T1000 (cell line): ENCODE measurements at places on chromosomes 7 and 10.

GRCh38 chr10:8014649-8015048 is 39.8 kb upstream of the GATA3 start:
- DNase-seq, result no peak

GRCh38 chr10:61284222-61284890 is 168.8 kb downstream of the TMEM26 start:
- no peak for DNase-seq

GRCh38 chr7:21548491-21548890 is 5.7 kb downstream of the DNAH11 start:
- DNase-seq, result peak; percentile 3

- DNase-seq, result no peak
These were observed 258.6 kb upstream of the TCERG1L start for GRCh38 chr10:131569851-131570715.

DNA sequence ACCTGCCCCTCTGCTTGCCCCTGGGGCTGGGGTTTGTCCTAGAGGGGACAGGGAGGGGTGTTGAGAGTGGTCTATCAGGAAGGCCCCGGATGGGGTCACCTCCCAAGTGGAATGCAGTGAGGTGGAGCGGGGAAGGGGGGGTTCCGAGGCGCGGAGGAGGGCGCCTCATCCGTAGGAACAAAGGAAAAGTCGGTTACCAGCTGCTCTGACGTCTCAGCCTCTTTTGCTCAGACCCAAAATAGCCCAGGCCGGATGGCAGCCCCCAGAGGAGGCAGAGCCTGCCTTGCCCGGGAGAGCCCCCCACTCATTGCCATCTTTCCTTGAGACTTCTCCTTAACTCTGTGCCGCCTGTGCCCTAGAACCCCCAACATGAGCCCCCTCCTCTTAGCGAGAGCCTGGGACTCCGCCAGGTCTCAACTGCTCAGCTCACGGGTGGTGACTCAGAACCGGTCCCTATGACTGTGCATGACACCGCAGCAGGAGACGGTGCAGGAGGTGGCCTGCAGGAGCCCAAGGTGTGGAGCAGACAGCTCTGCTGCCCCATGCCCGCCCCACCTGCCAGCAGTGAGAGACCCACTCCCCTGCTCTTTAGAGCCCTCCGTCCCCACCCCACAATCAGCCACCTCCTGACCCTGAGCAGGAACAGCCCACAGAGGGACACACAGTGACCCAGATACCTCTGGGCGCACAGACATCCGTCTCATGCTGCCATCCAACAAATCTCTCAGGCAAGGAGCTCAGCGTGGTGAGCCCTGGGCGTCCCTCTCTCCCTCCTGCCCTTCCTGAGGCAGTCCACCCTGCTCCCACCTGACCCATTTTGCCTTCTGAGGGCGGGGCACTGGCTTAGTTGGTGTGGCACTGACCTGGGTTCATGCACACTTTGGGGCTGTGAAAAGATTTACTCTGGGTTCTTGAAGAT is 13.1 kb downstream of the STX1A start:
- DNase-seq, result no peak

GRCh38 chr10:93687737-93688136 is 14.7 kb downstream of the FRA10AC1 start:
- DNase-seq, result no peak

DNA sequence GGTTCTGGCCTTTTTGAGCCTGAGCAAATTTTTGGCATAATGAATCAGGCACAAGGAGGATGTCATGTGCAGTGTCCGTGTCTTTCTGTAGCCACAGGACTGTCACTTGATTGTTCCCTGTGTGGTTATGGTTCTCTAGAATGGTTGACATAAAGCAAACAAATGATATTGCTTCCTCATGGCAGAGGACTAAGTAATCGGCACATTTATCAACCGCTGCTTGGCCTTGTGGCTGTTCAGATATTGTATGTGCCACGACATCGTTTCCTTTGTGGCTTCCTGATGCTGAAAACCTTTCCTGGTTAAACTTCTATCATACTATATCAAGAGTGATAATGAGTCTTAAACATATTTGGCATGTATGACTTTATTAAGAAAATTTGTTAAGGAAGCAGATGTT is 598.8 kb downstream of the SUGCT start:
- no peak for DNase-seq

- DNase-seq, result no peak
These were observed 181.5 kb upstream of the PODXL start for GRCh38 chr7:131737746-131738465.
